ENCODE measurements at places on chromosomes 12 and 14.

- DNase-seq = no peak
Measured at GRCh38 chr14:74637178-74637550, 25.1 kb upstream of the LTBP2 start.

DNA sequence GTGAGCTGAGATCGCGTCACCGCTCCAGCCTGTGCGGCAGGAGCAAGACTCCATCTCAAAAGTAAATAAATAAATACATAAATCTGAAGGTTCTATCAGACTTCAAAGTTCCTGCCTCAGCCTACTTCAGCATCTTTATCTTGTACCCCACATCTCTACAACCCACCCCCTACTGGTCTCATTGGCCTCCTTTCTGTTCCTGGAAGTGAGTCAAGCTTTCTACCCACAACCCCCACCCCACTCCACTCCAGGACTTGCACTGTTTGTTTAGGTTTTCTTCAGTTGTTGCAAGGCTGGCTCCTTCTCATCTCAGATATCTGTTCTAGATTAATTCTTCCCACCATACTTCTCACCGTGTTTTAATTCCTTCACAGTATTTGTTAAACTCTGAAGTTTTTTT lies 714 bp upstream of the PSMC6 start:
- DNase-seq = peak; percentile 11

DNA sequence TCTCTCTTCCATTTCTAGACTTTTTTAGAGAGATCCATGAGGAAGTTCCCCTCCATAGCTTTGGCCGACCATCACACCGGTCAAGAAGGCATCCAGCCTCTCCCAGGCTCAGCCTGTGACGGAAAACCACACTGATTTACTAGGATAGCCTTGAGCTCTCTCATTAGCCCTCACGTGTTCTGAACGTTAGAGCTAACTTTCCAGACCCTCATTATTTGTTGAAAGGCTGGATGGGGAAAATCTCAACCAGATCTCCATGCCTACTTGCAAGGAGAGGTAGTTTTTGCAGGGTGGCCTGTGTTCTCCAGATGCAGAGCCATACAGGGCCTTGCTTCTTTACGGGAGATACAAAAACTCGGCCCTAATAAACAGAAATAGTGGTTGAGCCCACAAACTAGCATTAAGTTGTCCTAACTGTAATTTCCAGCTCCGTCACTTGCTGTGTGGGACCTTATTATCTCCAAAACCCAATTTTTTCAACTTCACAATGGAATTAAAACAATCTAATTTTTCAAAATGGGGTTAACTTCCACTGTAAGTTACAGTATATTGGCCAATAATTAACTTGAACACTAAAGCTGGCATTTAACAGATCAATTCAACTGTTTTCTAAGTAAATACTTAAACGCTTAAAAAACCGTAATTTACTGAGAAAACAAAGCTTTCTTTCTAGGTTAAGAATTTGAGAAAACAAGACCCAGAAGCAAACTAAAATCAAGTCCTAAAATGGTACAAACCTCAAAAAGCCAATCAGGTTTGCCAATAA lies 65.3 kb downstream of the KLHL28 start:
- peak; percentile 2 for DNase-seq

GRCh38 chr12:28961948-28962384 lies 187.1 kb upstream of the FAR2 start:
- DNase-seq = peak; percentile 85

DNA sequence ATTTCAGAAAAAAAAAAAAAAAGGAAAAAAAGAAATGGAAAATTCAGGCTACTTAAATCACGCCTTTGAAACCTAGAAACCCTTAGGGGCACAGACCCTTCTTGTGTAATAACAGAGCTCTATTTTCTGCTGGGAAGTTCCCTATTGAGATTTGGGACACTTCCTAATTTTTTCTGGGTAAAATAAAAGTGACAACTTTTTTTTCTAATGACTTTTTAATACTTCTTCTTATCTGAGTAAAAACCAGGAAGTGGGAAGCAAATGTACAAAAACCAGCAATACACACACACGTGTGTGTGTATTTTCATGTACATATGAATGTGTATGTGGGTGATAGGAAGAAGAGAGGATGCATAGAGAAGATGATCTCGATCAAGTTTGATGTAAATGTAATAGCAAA lies 35.8 kb downstream of the ETV6 start:
- DNase-seq = no peak

DNA sequence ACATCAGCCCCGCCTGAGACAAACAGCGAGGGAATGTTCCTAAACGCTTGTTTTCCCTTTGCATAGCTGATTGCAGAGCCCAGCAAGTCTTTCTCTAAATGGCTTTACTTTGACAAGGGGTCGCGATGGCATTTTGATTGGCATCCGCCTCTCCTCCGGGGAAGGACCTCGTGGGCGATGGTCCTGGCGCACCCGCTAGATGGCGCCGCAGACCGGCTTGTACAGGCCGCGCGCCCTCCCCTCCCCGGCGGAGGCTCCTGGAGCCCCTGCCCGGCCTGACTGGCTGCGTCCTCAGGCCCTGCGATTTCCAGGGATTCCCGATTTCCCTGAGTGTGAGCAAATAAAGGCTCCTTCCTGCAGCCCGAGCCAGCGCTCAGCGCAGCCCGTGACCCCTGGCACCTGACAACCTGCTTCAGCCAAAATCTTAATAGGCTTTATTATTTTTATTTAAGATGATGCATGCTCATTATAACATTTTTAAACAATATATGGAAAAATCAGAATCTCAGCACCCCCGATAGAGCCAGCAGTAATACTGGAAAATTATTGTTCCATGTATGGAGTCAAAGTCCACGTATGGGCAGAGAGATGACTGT lies 468.3 kb downstream of the AACS start:
- DNase-seq = peak; percentile 3

DNA sequence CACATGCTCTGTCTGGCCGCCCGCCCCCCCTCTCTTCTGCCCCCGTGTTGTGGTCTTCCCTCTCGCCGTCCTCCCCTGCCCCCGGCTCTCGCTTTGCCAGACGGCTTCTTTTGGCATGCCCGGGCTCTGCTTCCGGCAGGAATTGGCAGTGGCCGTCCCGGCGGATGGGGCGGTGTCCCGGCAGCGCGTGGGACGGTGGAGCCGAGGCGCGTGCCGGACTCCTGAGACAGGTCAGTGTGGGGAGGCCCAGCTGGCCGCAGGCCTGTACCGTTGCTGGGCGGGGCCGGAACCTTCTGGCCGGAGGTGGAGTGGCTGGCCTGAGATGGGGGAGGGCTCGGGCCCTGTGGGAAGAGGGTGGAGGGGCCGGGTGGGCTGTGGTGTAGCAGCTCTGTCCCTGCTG lies 17.1 kb downstream of the KIF26A start:
- no peak for DNase-seq

DNA sequence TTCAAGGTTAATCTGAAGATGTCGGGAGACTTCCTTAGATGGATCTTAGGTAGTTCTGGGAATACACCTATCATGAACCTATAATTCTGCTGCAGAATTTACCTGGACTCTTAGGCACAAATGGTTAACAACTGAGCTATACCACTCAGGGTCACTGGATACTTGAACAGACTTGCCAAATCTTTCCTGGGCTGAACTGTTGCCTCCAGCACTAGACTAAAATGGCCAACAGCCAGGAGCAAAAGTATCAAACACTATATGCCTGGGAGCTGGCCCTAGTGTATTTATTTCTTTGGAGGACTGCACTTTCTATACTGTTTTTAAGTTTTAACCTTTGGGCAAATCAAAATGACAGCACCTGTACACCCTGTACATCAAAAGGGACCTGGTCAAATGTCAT lies 252.8 kb downstream of the TMEM117 start:
- no peak for DNase-seq

DNA sequence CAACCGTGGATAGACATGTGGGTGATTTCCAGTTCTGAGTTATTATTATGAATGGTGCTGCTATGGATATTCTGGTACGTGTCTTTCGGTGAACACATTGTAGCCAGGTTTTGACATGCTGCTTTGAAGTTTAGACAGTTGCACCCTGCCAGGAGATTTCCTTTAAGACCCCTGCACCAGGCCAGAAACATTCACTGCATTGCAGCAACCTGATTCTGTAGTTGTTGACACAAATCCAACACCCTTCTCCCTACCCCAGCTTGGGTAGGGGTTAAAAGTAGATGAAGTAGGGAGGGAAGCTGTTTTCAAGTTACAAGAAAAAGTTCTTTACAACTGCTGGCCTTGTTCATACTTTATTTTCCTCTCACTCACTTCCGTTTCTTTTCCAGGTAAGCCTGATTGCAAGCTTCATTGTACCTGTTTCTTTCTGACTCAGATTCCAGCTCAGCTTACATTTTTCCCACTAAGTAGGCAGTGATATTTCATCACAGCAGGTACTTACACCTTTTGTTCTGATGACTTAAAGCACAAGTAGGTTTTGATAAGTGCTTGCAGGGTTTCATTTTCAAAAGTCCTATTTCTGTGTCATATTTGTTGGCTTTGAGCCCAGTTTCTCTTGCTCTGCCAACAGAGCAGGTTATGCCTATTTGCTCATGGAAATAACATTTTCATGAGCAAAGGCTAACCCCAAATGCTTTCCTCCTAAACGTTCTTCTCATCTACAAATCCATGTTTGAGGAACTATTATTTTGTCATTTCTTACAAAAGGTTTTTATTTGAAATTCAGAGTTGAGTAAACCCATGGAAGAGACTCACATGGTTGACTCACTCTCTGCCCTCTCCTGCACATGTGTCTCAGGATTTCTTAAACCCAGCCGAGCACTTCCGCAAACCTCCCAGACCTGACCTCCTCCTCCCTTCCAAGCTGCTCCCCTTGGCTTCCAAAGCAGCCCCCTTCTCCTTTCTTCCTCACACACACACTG lies 12.1 kb upstream of the LTA4H start:
- DNase-seq = peak; percentile 53

- no peak for DNase-seq
Measured at GRCh38 chr14:74599321-74599761, 12.7 kb downstream of the LTBP2 start.

GRCh38 chr12:104738776-104739642 lies 219.1 kb downstream of the SLC41A2 start:
- no peak for DNase-seq

GRCh38 chr12:124462750-124463149 lies 104.7 kb downstream of the NCOR2 start:
- DNase-seq = no peak

DNA sequence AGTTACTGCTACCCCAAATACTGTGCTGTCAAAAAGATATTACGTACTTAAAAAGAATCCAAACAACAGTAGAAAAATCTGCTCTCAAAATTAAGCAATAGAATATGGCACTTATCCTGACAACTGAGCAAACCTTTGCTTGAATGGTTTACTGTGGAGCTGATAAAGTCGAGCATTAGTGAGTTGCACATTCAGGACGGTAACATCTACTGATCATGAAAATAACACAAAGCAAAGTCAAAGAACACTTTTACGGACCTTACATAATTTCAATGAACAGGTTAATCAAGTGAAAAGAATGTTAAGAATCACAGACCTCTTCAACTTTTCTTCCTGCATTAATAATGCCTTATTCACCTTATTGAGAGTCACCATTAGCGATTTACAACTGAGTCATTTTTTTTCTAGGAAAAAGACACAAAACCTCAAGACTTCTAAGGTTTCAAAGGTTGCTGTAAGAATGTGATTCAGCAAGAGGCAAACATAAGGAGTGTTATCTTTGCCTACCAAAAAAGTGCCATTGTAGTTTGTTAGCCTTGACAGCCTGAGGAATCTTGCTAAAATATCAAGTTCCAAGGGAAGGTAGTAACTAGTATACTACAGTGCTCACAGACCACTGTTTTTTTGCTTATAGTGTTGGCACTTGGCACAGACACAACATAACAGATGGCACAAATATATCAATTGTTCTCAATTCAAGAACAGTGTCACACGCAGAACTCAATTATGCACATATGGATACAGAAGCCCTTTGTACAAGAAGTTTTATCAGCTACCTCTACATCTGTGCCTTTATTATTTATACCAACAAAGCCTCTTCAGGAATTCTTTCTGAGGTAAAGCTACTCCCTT lies 334.2 kb upstream of the RPL10L start:
- DNase-seq = no peak

DNA sequence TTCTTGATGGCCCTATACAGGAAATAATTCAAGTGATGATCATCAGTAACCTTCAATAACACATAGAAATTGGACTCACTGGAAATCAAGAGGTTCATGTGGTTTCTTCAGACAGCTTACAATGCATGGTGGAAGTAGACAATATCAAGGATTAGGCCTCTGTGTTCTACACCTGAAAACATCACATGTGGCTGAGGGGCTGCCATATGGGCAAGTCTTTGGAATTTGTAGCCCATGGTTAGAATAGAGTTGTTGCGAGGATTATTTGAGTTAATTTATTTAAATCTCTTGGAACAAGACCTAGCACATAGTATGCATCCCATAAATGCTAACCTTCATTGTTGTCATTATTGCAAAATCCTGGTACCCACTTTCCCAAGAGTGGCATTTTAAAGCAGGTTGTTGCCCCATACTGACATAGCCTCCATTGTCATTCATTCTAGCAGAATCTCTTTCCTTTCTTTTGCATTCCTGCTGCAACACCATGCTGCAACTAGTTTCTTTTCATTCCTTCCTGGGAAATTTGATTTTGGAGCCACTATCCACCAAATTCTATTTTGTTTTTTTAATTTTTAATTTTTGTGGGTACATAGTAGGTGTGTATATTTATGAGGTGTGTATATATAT lies 352.7 kb upstream of the NAV3 start:
- no peak for DNase-seq

DNA sequence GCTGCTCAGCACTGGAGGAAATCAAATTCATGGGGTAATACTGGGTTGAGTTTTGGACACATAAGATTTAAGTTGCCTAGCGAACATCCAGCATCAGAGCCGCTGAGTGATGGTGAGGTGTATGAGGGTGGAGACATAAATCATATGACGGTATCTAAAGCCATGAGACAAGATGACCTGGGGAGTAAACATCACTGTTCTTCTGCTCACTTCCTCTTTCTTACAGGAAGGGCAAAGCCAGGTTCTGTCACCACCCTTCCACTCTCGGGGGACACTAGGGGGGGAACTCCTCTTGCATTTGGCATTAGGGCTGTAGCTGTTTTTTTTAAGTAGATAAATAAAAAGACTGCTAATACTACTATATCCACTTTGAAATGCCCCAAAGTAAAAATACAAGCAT lies 24.0 kb downstream of the PRDM4 start:
- DNase-seq = no peak

DNA sequence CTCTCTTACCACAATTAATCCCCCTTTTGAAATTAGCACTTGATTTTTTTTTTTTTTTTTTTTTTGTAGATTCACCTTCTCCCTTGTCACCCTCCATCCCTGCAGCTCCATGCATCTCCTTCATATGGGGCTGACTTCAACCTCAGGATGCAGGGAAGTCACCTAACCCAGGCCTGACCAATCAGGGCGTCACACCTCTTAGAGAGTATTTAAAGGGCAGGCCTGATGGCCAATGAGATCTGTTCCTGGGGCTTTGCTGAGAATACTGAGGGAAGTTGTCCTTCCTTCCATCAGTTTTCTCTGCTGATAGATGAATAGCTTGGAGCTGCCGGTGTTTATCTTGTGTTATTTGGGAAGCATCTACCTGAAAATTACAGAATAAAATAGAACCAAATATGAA lies 1104.7 kb upstream of the TMEM132C start:
- DNase-seq = peak; percentile 20

DNA sequence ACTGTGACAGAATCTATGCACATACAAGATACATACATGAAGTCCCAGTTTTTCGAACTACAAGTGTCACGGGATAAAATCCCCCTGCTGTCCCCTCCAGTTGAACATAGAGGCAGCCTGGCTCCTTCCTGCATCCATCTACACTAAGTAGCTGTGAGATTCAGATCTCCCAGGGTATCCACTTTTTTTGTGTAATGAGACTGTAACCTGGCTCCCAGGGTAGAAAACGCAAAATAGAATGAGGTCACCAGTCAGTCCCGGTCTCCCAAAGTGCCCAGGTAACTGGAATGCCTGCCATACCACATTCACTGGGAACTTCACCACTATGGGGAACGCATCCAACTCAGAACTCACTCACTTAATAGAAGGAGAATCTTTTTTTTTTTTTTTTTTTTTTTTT lies 67.8 kb downstream of the TMCC3 start:
- DNase-seq = no peak
